ENCODE measurements at places on chromosomes 5 and 9. TPM values are rescaled to one million over a fixed set of nuclear protein-coding genes. Genes with fewer than 3 reads are reported as not detected.

DNA sequence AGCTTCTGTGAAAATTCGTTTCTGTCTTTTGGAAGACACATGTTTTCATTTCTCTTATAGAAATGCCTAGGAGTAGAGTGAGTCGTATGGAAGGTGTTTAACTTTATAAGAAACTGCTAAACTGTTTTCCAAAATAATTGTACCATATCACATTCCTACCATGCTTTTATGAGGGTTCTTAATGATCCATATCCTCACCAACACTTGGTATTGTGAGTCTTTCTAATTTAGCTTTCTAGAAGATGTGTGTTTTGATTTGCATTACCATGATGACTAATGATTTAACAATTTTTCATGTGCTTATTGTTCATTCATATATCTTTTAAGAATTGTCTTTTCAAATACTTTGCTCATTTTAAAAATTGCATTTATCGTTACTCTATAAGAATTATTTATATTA, 223.6 kb downstream of the COMMD10 start:
- no peak for DNase-seq

GRCh38 chr5:66041627-66042026, 102.5 kb upstream of the SREK1 start:
- no peak for DNase-seq

DNA sequence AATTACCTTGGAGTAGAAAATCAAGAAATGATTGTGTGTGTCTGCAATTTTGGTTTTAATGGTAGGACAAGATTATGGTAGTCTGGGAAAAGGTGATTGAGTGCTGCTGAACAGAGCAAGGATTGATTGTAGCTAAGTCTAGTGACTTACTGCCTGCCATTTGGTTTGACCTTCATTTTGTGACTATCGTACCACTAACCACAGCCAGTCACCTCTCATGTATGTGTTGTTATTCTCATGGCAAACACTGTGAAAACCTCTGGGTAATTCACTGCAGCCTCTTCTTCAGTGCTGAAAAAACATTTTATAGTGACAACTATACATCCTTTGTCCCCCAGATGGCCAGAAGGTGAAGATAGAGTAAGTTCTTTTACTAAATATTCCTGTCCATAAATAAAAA, 37.5 kb downstream of the CTNNA1 start:
- DNase-seq = no peak

The TICAM2 gene
- total RNA-seq = 1.1 TPM

The CAMK2A gene
- 0.31 TPM for total RNA-seq

- DNase-seq = peak; percentile 60
Observed at GRCh38 chr9:88025411-88026117, 51.2 kb upstream of the CDK20 start.

- DNase-seq = no peak
Observed at GRCh38 chr9:132037458-132037857, 42.2 kb downstream of the MED27 start.

The ZNG1A gene
- 62.7 TPM for total RNA-seq

The PTGES gene
- 0.19 TPM for total RNA-seq

DNA sequence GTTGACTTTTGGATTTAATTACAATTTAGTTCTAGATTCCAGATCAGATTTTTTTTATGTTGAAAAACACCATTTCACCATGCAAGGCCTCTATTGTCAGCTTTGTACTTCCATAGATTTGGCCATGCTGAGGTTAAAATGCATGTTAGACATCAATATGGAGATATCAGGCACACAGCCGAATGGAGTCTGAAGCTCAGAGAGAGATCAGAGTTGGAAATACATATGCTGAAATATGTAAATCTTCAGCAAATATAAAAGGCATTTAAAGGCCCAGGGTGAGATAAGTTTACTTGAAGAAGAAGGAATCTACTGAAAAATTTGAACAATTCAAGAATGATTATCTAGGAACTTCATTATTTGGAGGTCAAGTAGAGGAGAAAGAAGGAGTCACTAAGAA, 139.6 kb downstream of the CHSY3 start:
- DNase-seq = no peak

The SPINK4 gene
- total RNA-seq = 1.3 TPM

GRCh38 chr9:34158362-34158869, 20.4 kb upstream of the UBAP1 start:
- no peak for DNase-seq

DNA sequence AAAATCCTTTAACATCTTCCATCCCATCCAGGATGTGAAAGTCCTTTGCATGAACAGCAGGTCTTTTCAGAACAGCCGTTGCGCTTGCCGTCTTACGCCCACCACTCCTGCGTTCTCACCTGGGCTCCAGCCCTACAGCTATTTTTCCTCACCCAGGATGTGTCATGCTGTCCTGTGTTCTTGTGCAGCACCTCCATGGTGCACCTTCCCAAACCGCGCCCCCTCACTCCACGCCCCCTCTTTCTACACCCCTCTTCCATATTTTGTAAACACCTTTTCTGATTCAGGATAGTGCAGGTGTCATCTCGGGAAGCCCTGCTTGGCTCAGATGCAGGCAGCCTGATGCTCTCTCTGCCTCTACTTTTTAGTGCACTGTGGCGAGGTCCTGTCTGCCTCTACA, 18.4 kb downstream of the CAMK4 start:
- no peak for DNase-seq

GRCh38 chr9:134892221-134892620, 11.6 kb downstream of the FCN2 start:
- DNase-seq = no peak

DNA sequence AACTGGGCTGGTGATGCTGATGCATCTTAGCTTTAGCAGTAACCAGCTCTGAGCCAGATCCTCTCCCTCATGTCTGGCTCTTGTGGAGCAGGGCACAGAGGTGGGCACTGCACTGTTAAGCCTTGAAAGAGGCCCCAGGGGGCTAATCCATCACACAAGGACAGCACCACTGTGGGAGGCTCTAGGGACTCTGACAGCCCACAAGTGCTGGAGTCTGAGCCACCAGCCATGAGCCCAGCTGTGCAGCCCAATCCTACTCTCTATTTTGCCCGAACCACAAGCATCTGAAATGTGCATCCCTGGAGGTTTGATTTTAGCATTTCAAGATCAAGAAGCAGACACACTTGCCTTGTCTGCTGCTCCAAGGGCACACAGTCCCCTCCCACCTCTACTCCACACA, 407.1 kb upstream of the TRPC7 start:
- DNase-seq = no peak
